Heart left ventricle (tissue), 16 donors: ENCODE measurements at places on chromosomes 5 and 9. TPM values are rescaled to one million over a fixed set of nuclear protein-coding genes. Genes with fewer than 3 reads are reported as not detected.

WWC1 gene
- polyA plus RNA-seq: 0.23 TPM

CARD9 gene
- polyA plus RNA-seq: 1.00 TPM

MAMDC2 gene
- polyA plus RNA-seq: 5.1 TPM

ST6GALNAC6 gene
- 35.7 TPM for polyA plus RNA-seq

IFNA13 gene
- polyA plus RNA-seq: not detected

CTSV gene
- 0.22 TPM for polyA plus RNA-seq

OR1J2 gene
- polyA plus RNA-seq: not detected

PDCD1LG2 gene
- polyA plus RNA-seq: 0.53 TPM

ENG gene
- polyA plus RNA-seq: 245 TPM

FSTL4 gene
- polyA plus RNA-seq: 0.01 TPM

ANKRD18B gene
- polyA plus RNA-seq: 0.14 TPM

NCBP1 gene
- 17.2 TPM for polyA plus RNA-seq

GRCh38 chr9:76289042-76289441, 105.2 kb downstream of the RFK start:
- DNase-seq: no peak

- DNase-seq: peak; percentile 78
Observed at GRCh38 chr5:10577371-10578292, 13.8 kb downstream of the ANKRD33B start.

- DNase-seq: no peak
Observed at GRCh38 chr5:118533156-118533555, 455.2 kb downstream of the DTWD2 start.

DNA sequence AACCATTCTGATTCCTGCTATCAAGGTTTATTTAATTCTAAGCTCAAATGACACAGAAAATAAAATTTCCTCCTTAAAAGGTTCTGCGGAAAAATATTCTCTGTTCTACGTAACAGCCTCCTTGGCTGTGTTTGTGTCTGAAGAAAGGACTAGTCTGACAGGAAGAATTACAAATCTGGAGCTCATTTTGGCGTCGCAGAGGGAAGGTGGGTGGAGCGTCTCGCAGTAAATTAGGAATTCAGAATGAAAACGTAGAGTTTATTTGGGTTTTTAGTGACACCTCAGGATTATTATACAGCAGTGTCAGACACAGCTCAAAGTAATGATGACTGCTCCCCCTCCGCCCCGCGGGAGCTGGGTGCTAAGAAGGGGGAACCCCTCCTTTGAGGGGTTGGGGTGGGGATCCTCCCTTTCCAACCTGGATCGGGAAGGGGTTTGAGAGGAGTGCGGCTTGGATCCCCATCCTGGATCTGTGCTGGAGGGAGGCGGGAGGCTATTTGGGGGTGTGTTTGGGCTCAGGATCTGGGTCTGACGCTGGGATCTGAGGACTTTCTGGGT, 933 bp upstream of the TGFBR1 start:
- peak; percentile 38 for DNase-seq

DNA sequence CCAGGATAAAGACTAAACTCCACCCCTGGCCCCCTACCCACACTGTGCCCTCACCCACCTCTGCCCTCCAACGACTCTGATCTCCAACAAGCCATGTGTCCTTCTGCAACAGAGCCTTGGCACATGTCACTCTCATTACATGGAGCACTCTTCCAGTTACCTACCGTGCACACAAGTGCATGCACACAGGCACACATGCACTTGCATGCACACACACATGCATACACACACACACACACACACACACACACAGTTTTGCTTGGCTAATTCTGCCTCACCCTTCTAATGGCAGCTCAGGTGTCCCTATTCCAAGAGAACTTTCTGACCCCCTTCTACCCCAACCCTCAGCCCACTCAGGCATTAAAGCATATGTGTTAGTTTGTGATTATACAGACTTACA, 19.6 kb downstream of the GALNT10 start:
- no peak for DNase-seq

GRCh38 chr5:89147031-89147430, 264.0 kb upstream of the MEF2C start:
- DNase-seq: no peak

DNA sequence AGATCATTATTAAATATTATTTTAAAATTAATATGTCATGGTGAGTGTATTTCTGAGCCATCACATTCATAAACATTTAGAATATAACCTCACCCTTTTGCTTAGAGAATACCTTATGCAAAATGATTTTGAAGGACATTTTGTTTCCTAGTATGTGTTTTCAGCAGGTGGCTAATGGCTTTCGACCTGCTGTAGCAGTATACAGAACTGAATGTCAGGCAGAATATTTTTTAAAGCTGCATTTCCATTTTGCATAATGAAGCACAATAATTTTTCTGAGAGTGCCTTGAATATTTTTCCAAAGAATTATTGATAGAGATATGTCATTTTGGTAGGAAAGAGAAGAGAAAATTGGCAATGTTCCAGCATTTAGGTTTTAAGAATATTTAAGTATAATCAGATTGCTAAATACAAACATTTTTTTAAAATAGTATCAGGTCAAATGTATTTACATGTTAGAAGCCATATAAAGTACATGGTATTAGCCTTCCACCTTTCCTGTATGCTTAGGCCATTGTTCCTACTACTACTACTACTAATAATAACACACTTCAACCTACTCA, 42.3 kb downstream of the PAM start:
- DNase-seq: no peak

DNA sequence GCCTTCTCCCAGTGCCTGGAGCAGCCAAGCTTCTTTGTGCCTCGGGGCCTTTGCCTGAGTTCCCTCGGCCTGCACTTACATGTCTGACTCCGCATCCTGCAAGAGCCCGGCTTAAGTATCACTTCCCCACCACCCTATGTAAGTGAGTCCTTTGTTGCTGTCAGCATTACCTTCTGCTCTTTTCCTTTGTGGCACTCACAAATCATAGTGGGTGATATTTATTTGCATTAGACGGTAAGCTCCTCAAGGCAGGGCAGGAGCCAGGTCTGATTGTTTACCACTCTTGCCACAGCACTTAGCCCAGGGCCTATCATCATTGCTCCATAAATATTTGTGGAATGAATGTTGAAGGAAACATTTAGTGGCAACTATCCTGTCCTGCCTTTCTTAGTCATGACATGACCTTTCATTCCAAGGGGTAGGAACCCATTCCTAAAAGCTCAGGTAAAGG, 4.8 kb downstream of the GM2A start:
- DNase-seq: no peak

- DNase-seq: no peak
Observed at GRCh38 chr5:146073239-146073900, 32.0 kb downstream of the PLAC8L1 start.

DNA sequence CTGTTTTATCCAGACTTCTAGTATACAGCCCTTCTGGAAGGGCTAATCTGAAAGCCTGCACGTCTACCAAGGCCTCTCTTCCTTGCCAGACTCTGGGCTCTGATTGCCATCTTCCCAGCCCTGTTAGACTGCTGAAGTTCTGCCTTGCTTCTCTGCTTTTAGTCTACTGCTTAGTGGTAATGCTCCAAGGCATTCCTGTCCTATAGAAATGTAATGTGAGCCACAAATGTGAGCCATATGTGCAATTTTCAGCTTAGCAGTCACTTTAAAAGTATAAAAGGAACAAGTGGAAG, 32.1 kb downstream of the WNK2 start:
- DNase-seq: no peak

DNA sequence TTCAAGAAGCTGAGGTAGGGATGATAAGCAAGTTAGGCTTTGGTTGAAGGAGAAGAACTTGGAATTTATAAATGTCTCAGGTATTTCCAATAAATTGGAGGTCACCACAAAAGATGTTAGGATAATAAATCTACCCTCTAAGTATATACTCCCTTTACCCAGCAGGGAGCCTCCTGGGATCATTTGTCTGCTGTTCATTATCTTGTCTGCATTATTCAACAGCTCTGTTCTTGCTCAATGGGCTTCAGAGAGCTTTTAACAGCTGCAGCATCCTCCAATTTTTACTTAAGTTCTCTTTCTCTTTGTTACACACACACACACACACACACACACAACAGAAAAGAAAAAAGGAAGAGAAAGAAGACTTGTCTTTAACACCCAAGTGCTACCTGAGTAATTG, 51.7 kb upstream of the VPS13A start:
- no peak for DNase-seq

- peak; percentile 20 for DNase-seq
Observed at GRCh38 chr5:32538031-32538547, 47.3 kb upstream of the SUB1 start.

DNA sequence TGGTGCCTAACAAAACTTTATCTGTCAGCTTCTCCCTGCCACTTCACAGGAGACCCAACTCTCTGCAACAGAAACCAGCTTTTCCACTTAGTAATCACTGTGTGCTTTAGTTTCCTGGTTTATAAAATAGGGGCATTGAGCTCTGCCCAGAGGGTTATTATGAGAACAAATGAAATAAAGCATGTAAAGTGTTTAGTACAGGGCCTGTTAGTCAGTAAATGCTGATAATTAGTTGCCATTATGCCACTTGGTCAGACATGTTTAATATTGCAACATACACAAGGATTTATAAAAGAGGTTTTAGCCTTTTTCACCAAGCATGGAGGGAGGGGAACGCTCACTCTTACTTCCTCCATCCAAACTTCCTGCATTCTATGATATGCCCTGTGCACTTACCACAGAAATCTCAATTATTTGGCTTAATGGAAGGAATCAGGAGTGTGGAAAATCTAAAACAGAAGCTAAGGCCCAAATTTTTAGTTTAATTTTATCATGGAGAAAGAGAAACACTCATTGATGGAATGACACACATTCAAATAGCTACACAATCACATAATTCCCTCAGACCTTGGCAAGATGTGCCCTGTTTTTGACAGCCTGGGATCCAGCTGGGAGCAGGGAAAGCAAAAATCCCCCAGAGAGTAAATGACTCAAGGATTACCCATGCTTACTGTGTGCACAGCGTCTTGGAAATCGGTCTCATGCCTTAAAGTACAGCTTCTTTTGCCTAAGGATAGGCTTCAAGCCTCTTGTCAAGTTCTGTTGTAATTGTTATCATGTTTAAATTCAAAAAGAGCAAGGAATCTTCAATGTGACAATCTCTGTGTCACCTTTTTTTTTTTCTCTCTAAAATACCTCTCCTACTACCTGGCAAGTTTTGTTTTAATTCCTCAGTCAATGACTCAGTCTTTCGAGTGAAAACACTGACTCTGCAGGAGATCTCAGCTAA, 34.0 kb downstream of the ZNF474 start:
- DNase-seq: no peak

GRCh38 chr5:151491062-151491461, 43.7 kb downstream of the SLC36A1 start:
- no peak for DNase-seq

DNA sequence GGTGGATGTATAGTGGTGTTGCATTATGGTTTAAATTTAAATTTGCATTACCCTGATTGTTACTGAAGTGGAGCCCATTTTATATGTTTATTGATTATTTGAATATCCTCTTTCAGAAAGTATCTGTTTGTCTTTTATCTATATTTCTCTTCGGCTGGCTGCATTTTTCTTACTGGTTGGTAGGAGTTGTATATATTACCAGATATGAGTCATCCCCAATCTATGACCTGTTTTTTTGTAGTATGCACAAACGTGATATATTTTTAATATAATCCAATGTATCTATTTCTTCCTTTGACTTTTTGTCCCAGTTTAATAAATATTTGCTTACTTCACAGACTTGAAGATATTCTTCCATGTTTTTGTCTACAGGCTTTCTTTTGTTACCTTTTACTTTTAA, 29.3 kb upstream of the CAMK4 start:
- no peak for DNase-seq

GRCh38 chr9:81118416-81118815, 570.9 kb downstream of the TLE1 start:
- no peak for DNase-seq

GRCh38 chr5:181205761-181206649, 1.0 kb upstream of the TRIM7 start:
- no peak for DNase-seq

DNA sequence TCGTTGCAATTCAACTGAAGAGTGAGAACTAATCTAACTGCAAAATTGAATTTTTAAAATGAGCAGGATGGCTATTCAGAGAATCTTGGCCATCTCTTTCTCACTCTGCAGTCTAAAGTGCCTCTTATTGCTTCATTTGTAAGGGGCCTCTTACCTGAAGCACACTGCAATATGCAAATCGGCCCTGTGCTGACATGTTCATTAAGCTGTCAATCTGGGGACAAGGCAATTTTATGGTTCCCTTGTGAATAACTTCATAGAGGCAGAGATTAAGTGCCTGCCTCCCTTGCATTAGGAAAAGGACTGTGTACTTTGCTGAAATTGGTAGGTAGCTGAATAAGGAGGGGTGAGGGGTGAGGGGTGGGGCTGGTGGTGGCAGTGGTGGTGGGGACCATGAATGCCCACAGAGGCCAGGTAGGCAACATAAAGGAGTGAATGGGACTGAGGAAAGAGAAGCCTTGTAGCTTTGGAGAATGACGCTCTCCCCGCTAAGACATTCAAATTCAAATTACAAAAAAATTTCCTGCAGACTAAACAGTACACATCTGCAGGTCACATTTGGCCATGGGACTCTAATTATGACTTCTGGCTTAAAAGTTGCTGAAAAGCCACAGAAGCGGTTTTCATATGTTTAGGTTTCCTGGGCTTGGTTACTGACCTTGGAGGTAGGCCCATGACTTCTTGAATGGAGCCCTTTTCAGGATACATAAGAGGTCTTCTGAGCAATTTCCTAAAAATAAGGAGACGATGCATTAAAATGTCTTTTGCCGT, 25.0 kb downstream of the TNFSF8 start:
- no peak for DNase-seq

DNA sequence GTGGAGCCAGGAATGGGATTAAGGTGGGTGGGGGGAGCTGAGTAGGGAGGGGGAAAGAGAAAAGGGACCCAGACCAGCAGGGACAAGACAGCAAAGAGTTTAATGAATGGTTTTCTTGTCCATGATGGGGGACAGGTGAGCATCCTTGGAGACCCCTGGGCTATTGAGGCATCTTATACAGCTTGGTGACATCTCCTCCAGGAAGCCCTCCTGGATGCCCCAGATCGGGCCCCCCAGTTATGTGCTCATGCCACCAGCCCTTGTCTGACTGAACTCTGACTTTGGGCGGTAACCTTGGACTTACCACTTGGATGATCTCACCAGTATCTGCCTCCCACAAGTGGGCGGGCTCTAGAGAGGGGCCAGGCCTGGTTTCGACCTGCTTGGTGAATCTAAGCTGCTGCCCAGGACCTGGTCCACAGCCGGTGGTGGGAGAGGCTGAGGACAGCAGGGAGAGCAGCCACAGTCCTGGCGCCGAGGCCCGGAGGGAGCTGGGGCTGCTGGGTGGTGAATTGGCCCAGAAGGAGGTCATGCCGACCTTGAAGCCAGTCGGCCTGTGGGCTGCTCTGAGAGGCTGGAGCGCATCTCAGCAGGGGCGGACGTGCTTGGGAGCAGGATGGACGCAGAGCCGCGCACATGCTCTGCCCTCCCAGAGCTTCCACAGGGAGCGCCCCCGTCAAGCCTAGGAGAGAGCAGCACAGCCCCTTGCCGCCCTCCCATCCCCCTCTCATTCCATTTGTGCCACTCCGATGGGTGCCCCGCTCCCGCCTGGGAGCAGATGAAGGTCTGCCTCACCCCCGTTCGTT, 36.2 kb downstream of the UNC5A start:
- no peak for DNase-seq

GRCh38 chr9:81423589-81424326, 265.6 kb downstream of the TLE1 start:
- DNase-seq: no peak

GRCh38 chr5:2172471-2172870, 289.7 kb upstream of the IRX4 start:
- DNase-seq: no peak

GRCh38 chr9:1055166-1055565, 5.0 kb downstream of the DMRT2 start:
- no peak for DNase-seq

- DNase-seq: no peak
Observed at GRCh38 chr5:118862596-118862995, 125.8 kb downstream of the DTWD2 start.

GRCh38 chr5:125847561-125847960, 575.6 kb upstream of the GRAMD2B start:
- no peak for DNase-seq
